ENCODE measurements at places on chromosomes 16 and 17.

GRCh38 chr17:18076936-18077335 lies 10.8 kb upstream of the DRG2 start:
- DNase-seq: no peak

GRCh38 chr16:53052519-53053501 lies at the start of gene CHD9NB:
CHD9NB (minus strand) TSS chr16:53052897; CDS start chr16:53044158, 8,739 bp downstream.
- DNase-seq: no peak

- no peak for DNase-seq
These were observed 4.5 kb upstream of the GALK1 start for GRCh38 chr17:75769536-75769935.

- no peak for DNase-seq
These were observed 19.4 kb downstream of the PLCG2 start for GRCh38 chr16:81798311-81799137.

- DNase-seq: no peak
These were observed 15.5 kb upstream of the CUEDC1 start for GRCh38 chr17:57970710-57971109.

DNA sequence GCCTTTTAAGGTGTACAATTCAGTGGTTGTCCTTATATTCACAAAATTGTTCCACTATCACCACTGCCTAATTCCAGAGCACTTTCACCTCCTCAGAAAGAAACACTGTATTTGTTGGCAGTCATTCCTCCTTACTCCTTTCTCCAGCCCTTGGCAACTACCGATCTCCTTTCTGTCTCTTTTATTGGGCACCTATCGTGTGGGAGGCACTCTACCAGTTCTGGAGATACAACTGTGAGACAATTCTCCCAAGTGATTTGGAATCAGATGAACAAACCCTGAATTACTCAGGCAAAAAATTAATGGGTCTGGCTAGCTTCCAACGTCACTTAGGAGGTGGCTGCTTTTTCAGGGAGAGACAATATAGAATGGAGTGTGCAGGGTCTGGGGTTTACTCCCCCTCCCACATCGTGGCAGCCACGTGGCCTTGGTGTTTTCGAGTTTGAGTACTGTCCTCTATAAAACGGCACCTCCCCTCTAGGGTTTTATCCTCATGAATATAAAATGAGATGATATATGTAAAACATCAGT lies 63.9 kb downstream of the SHISA9 start:
- DNase-seq: no peak

DNA sequence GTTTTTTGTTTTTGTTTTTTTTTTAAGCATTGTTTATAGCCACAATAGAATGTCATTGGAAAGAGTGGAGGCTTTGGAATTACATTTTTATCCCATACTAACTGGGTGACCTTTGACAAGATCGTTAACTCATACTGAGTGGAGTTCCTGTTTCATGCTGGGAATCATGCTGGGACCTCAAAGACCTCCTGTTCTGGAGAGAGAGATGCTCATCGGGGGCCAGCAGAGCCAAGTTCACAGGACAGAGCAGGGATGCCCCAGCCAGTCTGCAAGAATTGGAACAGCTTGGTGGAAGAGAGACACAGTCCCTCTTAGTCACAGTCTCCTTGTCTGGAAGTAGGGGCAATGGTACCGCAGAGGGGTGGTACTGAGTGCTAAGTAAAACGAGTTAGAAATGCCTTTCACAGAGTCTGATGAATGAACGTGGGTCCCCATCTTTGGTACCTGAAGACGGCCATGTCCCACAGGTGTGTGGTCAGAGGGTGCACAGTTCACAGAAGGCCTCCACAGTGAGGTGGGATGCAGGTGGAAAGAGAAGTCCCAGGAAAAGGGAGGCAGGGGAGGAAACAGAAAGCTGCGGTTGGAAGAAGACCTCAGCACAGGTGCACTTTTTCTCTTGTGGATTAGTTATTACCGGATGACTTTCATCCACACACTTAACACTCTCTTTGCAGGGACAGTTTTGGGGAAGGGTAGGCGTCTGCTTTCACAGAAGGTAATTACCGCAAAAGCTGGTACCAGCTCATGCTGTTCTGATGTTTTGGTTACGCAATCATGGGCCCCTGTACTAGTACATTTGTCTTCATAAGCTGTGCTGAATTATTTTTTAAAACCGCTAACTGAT lies 147.8 kb downstream of the PRKCA start:
- DNase-seq: no peak

- DNase-seq: no peak
These were observed 207.1 kb downstream of the ZFHX3 start for GRCh38 chr16:72840631-72841381.

DNA sequence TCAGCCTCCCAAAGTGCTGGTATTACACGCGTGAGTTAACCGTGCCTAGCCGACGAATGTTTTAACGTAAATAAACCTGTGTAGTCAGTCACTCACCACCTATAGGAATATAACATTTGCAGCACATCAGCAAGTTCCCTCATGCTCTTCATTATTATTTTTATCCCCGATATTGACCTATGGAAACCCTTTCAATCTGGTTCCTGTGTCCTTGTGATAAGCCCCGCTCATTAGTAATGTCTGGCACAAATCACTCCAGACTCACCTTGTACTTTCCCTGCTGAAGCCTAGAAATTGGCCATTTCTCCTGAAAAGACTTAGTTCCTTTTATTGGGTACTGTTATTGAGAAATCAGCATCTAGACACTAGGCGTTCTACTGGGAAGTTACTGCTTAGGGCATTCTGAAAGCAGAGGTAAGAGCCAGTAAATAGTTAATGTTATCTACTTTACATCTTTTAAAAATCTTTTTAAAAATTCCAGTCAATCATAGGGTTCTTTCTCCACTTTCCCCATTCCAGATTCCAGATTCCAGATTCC lies 1.5 kb upstream of the PHKG2 start:
- no peak for DNase-seq

DNA sequence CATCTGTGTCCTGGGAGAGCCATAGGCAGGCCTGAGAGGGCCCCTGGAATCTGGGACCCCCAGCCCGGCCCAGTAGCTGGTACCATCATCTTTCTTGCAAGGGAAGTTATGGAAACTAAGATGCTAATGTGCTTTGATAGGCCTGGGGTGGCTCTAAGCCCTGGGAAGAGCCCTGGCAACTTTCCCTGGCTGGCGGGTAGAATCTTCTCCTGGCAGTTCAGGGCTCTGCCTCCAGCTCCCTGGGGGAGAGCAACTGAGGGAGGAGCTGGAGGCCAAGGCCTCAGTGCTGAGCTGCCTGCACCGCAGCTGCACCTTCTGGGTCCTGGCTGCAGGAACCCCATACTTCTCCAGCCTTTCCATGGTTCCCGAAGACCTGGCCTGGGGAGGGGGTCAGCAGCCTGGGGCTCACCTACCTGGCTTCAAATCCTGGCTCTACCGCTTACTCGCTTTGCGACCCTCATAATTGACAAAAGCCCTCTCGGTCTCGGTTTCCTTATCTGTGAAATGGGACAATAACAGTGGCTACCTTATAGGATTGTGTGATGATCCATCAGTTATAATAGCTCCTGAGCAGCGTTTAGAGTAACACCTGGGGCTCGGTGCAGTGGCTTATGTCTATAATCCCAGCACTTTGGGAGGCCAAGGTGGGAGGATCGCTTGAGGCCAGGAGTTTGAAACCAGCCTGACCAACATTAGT lies 333.7 kb downstream of the SEC14L1 start:
- no peak for DNase-seq

GRCh38 chr17:15321556-15322251 lies 19.7 kb downstream of the TEKT3 start:
- DNase-seq: no peak

DNA sequence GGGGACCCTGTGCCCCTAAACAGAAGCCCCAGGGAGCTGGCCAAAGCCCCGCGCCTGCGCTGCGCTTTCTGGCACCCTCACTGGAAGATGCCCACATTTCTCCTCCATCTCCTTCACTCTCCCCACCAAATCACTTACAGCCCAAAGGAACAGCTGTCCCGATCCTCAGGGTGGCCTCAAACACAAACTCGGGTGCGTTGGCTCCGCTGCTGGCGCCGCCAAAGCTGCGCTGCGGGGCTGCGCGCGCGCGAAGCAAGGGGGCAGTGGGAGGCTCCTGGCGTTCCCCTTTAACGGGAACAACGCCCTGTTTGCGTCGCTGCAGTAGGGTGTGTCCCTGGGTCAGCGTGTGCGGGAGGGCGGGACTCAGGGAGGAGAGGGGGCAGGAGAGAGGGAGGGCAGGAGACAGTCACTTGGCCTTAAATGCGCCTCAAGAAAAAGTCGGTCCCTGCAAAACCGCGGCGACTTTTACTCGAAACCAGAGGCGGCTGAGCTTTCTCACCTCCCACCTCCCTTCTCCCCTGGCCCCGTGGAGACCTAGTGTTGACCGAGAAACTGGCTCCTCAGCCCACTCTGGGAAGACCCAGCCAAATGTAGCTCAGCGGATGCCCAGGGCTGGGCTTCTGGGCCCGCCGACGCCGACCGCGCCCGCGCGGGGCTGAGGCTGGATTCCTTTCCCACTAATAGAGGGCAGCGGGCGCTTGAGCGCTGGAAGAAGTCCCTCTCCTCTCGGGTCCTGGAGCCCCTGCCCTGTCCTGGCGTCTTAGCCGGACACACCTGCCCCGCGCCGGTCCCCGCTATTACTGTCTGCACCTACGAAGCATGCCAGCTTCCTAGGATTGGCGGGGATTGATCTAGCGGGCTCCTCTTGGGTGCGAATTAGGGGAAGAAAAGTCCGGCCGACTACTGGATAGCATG lies 2.6 kb downstream of the PMP22 start:
- no peak for DNase-seq

- DNase-seq: no peak
These were observed 2.9 kb upstream of the RHBDF2 start for GRCh38 chr17:76504117-76504516.

GRCh38 chr16:17572145-17572544 lies 101.4 kb upstream of the XYLT1 start:
- DNase-seq: no peak

DNA sequence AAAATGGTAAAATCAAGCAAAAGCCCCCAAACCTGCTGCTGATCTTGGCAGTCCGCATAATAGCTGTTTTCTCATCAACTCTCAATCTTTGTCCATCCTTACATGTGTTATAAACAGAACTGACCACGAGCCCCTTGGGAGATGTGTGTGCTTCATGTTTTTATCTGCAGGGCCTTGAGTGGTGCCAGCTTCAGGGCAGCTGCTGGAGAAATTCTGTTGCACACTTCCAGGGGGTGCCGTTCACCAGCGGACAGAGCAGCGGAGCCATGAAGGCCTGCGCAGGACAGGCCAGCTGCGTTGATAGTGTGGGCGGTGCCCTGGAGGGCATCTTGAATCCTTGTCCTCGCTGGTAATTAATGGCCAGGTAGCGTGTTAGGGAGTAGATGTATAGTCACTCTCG lies 20.1 kb downstream of the MPRIP start:
- no peak for DNase-seq

DNA sequence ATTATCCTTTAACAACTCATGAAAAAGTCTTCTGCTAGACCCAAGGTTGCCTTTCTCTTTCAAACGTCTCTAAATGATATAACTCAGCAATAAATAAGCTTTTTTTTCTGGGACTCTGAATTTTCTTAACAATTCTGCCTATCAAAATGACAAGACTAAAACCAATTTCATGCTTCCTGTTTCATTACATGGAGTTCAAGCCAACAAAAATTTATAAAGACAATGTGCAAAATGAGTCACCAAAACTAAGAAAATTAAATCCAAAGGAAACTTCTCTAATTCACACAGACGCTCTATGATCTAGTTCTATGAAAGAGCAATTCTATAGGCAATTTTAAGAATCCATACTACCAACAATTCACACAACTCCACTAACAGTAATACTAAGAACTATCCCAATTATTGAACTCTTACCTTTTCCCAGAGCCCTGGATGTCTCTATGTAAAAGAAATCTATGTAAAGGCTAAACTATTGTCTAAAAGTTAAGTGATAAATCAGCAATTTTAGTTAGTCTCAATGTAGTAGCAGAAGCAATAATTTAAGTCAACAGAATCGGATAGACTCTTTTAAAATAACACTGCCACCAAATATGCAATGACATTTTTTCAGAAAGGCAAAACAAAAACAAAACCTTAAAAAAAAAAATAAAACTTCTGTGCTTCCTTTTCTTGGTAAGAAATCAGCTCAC lies 44.2 kb downstream of the ZZEF1 start:
- DNase-seq: no peak

- no peak for DNase-seq
These were observed 38.4 kb downstream of the TSC2 start for GRCh38 chr16:2086106-2086742.

Measured in GM12891 (cell line).